ENCODE measurements at places on chromosomes 1 and 21. TPM values are rescaled to one million over a fixed set of nuclear protein-coding genes. Genes with fewer than 3 reads are reported as not detected.

- DNase-seq, result no peak
- no peaks in the 10 kb centered on the region for H3K27me3 ChIP-seq
- H3K27ac ChIP-seq, result no peak overlapping the region
- peaks cover 34% of the 10 kb centered on the region for H3K36me3 ChIP-seq
- H3K4me1 ChIP-seq, result peaks cover 34% of the 10 kb centered on the region
Observed at GRCh38 chr1:155254714-155255242, 505 bp downstream of the ENTREP3 start.

DNA sequence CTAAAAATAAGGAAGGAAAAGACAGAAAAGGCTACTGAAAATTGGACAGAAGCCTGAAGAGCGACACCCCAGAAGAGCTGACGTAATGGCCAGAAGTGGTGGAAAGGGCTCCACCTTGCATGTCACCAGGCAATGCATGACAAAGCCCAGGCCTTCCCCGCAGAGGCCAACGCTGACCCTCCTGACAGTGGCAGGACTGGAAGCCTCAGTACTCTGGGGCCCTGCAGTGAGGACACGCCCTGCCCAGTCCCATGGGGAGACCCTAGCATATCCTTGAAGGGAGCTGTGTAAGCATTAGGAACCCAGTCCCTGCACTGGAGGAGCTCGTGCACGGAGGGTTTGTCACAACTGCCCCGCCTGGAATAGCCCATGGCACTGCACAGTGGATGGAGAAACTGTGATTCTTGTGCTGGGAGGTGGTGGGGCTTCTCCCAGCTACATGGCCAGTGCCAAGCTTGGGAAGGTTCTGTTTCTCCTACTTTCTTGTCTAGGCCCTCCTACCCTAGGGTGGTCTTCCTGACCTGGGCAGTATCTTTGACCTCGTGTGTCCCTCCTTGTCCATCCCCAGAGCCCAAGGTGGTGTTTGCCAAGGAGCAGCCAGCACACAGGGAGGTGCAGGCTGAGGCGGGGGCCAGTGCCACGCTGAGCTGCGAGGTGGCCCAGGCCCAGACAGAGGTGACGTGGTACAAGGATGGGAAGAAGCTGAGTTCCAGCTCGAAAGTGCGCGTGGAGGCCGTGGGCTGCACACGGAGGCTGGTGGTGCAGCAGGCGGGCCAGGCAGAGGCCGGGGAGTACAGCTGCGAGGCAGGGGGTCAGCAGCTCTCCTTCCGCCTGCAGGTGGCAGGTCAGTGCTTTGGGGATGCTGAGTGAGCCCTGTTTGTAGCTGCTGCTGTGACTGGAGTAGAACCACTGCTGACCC lies 60.4 kb downstream of the OBSCN start:
- no peaks in the 10 kb centered on the region for H3K36me3 ChIP-seq
- no peak for DNase-seq
- H3K4me1 ChIP-seq, result no peaks in the 10 kb centered on the region
- H3K27me3 ChIP-seq, result no peaks in the 10 kb centered on the region
- no peak overlapping the region for H3K27ac ChIP-seq

S100A5 gene
- not detected for total RNA-seq

DNA sequence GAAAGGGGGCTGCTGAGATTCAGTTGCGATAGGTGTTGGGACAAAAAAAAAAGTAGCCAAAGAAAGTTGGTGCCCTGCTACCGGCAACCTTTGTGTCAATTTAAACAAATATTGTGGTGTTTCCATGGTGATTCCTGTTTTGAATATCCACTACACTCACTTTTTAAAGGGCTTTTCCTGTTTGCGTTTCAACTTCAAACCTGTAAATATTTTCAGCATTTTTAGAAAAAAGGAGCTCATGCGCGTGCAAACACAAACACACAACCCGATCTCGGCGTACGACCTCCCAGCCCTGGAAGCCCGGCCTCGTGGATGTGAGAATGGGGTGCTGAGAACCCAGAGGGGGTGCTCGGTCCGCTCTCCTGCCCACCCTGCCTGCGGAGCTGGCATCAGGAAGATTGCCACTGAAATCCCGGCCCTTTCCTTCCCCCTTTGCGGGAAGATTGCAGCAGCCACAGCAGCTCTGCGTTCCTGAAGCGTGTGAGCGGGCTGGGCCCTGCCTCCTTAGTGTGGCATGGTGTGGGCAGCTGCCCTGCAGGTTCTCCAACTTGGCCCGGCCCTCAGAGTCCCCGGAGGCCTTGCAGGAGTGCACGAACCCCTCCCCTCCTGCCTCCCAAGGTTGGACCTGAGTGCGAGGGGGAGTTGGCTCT lies 34.8 kb downstream of the CASZ1 start:
- H3K27ac ChIP-seq, result no peak overlapping the region
- no peak for DNase-seq
- H3K36me3 ChIP-seq, result no peaks in the 10 kb centered on the region
- H3K4me1 ChIP-seq, result peaks cover 8% of the 10 kb centered on the region
- no peak overlapping the region for H3K4me3 ChIP-seq

DNA sequence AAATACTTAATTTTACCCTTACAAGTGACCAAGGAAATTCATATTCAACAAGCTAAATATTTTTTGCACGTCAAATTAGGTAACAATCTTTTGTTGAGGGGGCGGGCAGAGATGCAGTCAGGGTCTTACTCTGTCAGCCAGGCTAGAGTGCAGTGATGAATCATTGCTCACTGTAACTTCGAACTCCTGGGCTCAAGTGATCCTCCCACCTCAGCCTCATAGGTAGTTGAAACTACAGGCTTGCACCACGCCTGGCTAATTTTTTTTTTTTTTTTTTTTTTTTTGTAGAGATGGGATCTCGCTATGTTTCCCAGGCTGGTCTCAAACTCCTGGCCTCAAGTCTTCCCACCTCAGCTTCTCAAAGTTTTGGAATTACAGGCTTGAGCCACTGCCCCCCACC lies 26.5 kb downstream of the PHTF1 start:
- DNase-seq, result no peak
- no peak overlapping the region for H3K27ac ChIP-seq
- no peaks in the 10 kb centered on the region for H3K4me1 ChIP-seq
- H3K36me3 ChIP-seq, result peaks cover 48% of the 10 kb centered on the region

FAM229A gene
- total RNA-seq, result 7.6 TPM

- no peak overlapping the region for H3K4me3 ChIP-seq
- H3K36me3 ChIP-seq, result no peaks in the 10 kb centered on the region
- no peak overlapping the region for H3K27ac ChIP-seq
- no peak for DNase-seq
- H3K4me1 ChIP-seq, result peaks cover 19% of the 10 kb centered on the region
- peaks cover 40% of the 10 kb centered on the region for H3K27me3 ChIP-seq
Observed at GRCh38 chr1:32897082-32898049, 3.8 kb downstream of the TMEM54 start.

BGLAP gene
- 2.7 TPM for total RNA-seq

DNA sequence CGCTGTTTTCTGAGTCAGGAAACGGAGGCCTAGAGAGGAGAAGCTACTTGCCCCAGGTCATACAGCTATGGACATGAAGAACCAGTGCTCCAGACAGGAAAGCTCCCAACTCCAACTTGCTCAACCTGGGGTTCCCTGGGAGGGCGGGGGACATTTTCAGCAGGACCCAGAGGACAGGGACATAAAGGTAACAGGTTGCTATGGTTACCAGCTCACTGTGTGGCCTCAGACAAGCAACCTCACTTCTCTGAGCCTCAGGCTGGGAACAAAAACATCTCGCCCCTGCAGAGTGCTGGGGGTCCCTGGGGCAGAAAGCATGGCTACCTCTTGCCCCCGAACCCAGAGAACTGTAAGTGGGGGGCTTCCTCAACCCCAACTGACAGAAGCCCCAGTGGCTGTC lies 16.1 kb downstream of the FBXO2 start:
- peaks cover 14% of the 10 kb centered on the region for H3K4me1 ChIP-seq
- no peak for DNase-seq
- H3K27me3 ChIP-seq, result peaks cover 12% of the 10 kb centered on the region

ATP6V1G3 gene
- total RNA-seq, result not detected
